Bone marrow (tissue), 2 donors: ENCODE measurements at places on chromosomes 5 and 9.

DNA sequence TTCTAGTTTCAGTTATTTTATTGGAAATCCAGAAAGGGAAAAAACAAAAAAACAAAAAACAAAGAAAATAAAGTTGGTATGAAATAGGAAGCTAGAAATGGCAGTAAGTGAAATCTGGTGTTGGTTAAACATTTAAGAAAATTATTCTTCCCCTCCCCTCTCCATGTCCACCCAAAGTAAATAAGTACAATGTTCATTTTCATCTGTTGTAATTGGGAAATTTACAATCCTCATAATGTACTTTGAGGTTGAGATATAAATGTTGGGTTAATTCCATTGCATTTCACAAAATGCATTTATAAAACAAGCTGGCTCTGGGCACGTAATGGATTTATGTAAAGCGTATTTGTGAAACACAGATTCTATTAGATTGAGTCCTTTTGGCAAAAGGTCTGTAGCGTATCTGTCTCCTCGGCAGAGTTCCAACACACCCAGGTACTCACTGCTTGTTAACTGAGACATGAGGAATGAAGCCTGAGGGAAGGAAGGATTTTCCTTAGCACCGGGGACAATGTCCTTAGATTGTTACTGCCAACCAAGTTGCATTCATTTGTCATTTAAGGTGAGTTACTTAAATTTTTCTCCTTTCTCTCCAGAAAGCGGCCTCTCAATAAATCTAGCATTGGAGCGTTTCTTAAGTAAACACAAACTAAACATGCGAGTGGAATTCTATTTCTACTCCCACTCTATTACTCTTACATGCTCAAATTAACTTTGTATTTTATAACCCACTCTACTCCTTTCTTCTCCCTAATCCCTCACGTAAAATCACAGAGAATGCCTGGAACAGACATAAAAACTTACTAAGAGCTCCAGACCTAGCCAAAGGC, 912.3 kb upstream of the WWC1 start:
- no peak for DNase-seq

GRCh38 chr9:38226491-38226951, 157.5 kb upstream of the SHB start:
- DNase-seq = no peak

GRCh38 chr5:171624396-171624795, 161.2 kb upstream of the SMIM23 start:
- DNase-seq = no peak

GRCh38 chr5:132981288-132981687, 17.9 kb upstream of the AFF4 start:
- no peak for DNase-seq

GRCh38 chr9:113695901-113696300, 180.2 kb upstream of the ZNF618 start:
- DNase-seq = no peak

GRCh38 chr9:68841276-68842052, 136.4 kb downstream of the PIP5K1B start:
- no peak for DNase-seq

DNA sequence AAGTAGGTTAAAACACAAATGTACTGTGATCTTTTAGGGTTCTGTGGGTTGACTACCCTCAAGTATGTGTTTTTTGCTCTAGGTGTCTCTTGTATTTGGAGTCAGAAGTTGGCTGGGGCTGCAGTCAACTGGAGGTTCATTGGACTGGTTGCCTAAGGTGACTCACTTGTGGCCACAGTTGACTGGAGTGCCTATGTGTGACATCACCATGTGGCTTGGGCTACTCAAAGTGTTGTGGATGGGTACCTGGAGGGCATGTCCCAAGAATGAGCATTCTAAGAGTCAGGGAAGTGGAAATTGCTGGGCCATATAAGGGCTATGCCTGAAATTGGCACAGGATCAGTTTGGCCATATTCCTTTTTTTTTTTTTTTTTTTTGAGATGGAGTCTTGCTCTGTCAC, 27.4 kb downstream of the SNX30 start:
- no peak for DNase-seq

GRCh38 chr5:40787986-40788385, 10.2 kb downstream of the PRKAA1 start:
- no peak for DNase-seq

GRCh38 chr9:94801681-94802080, 75.2 kb downstream of the AOPEP start:
- DNase-seq = no peak

DNA sequence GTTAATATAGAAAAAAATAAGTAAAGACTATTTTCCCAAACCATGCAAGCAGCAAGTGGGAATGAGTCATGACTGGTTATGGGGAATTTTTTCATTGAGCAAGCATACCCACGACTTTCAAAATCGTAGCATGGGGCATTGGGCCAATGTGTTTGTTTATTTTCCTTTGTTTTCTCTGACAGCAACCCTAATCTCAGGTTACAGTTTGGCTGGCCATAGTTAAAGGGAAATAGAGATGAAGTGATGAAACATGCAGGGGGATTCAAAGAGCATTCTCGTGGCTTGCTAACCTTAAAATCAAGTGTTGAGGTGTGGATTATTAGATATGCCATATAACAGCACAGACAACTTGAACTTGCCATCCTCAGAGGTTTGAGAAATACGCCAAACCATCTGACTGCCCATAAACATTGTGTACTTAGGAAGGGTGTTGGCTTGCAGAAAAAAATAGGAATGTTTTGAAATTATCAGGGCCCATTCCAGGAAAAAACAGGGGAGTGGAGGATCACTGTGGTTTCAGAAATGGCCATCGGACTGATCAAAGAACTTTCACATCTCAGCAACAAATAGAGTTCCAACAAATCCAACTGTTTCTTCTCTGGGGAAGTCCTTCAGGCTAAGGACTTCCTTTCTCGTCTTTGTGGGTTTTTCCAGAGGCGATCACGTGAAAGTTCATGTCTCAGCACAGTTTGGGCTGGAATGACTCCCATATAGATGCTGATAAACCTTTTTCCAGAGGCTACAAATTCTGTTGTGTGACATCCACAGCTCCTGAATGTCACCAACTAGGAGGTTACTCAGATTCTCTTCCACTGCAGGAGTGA, 259.1 kb downstream of the SYK start:
- no peak for DNase-seq

- DNase-seq = no peak
Measured at GRCh38 chr5:1201327-1202025, at the start of gene SLC6A19. Gene SLC6A19 (plus strand): TSS chr5:1201595. CDS start chr5:1201651, 56 bp downstream.

- DNase-seq = peak; percentile 13
Measured at GRCh38 chr5:69007726-69008368, 86.0 kb upstream of the SLC30A5 start.

DNA sequence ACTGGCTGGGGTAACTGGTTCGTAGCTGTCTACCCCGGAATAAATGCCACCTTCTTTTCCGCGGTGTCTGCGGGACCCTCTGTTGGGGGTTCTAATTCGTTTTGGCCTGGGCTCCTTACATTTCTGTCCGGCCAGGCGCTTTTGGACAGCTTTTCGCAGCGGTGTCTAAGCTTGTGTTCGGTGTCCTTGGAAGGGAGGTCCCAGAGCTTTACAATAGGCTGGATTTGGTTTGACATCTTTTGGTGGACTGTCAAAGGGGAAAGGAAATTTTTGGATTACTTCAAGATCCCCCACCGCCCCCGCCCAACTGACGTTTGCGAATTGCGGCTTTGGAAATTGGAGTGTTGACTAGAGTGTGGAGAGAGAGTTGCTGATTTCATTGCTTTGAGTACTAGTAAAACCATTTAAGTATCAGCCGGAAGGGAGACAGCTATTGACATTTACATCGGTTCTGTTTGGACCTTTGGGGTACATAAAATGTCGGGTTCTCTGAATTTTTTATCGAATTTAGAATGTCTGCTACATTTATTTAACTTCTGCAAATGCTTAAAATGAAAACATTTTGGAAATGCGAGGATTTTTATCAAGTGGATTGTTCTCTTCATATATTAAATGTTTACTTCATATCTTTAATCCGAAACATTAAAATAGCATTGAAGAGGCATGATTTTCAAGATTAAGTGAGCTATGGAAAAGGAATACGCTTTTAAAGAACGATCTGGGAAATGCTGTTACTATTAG, 4.7 kb upstream of the PURA start:
- no peak for DNase-seq

DNA sequence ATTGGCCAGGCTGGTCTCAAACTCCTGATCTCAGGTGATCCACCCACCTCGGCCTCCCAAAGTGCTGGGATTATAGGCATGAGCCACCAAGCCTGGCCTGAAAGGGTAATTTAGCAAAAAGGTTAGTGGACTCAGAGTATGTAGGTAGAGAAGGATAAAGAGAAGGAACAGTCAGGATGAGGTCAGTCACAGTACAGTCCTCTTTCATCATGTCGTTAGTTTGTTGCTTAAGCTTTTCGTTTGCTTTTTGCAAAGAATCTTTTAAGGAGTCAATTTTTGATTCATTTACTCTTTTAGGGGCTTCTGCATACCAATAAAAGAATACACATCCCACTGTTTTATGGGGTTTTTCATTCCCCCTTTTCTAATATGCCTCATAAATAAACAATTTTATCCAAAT, 17.8 kb upstream of the GBGT1 start:
- DNase-seq = no peak

DNA sequence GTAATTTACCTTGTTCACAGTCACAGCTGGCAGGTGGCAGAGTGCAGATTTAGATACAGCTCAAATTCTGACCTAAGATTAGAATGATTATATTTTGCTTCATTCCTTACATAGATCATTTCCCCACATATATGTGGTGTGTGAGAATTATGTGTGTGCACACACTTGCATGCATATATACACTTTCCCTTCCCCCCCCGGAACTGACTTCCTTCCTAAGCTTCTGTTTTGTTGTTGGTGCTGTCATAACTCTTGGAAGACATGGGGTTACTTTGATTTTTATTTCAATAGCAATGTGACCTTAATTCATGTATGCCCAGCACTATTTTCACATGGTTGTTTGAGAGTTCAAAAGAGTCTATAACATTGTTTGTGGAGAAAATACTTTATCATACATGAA, 112.8 kb downstream of the CMYA5 start:
- DNase-seq = no peak

DNA sequence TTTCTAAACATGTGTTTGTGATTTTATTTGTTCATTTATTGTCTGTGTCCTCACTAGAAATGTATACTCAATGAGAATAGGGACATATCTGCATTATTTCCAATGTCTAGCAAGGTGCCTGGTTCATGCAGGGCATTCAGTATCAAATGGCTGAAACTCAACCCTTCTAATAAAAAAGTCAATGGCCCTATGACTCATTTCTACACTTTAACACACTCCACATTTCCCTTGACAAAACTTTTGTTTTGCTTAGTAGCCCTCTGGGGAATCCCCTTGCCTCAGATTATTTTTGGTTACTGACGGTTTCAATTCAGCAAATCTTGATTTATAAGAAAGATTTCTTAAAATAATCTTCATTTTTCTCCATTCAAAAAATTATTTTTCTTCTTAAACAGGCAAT, 206.0 kb upstream of the DMRTA1 start:
- DNase-seq = no peak

- DNase-seq = no peak
Measured at GRCh38 chr5:132408965-132409364, 39.5 kb downstream of the SLC22A5 start.

DNA sequence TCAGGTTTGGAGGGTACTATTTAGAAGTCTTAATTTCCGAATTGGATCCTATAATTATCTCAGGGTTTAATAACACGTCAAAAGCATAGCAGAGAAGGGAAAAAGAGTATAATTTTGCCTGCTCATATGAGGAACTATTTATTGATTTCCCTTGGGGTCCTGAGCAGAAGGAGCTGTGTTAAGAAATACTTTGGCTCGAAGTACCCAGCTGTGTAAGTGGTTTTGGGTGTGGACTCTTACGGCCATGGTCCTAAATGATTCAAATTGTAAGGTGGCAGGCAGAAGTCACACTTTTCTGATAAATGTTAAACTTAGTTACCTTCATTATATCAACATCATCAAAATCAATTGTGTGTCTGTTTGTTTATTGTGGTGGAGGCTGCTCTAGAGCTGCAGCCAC, 190.4 kb downstream of the MTRR start:
- no peak for DNase-seq

DNA sequence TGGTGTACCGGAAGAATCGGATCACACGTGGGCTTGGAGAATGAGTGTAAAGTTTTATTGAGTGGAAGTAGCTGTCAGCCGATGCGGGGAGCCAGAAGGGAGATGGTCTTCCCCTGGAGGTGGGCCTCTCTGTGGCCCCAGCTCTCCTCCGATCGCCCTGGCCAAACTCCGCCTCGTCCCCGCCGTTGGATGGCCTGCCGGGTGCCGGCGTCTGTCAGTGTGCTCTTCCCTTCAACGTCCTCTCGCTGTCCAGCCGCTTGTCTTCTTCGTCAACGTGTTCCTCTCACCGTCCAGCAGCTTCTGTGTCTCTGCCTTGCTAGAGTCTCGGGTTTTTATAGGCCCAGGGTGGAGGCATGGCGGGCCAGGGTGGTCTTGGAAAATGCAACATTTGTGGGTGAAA, 27.6 kb upstream of the TMEM215 start:
- DNase-seq = no peak

GRCh38 chr5:1594357-1595106, 70.8 kb upstream of the LPCAT1 start:
- DNase-seq = peak; percentile 39
